H1 (cell line): ENCODE measurements at places on chromosomes 11 and 22.

DNA sequence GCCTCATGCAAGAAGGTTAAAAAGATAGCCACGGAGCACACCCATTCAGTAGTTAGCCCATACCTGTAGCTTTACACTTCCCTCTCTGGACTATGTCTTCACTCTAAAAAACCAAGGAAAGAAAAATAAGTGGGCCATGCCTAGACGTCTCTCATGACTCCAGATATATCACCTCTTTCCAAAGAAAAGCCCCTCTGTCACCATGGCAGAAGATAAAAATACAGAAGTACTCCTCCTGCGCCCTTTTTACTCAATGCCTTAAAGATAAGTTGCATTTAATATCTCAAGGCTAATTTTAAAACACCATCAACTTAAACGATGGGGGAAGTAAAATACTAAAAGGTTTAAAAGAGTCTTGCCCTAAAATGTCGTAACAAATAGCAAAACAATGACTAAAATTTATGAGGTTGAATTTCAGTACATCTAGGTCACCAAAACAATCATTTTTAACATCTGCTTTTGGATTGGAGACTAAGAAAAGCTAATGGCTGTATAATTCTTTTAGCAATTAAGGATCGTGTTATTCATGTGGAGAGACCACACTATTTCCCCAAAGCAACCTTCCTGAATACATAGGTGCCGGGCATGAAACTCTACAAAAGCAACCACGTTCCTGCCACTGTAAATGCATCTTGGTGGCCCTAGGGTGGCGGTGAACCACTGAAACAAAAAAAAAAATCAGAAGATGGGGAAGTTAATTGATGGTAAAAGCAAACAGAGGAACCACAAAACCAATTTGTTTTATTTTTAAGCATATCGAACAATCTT lies 46.0 kb downstream of the CELF1 start:
- DNase-seq: no peak

GRCh38 chr11:85768473-85769146 lies 42.3 kb downstream of the SYTL2 start:
- DNase-seq: no peak

GRCh38 chr11:48164836-48165235 lies 51.8 kb upstream of the OR4B1 start:
- DNase-seq: no peak

GRCh38 chr11:121389651-121390050 lies 62.5 kb upstream of the SORL1 start:
- DNase-seq: no peak

DNA sequence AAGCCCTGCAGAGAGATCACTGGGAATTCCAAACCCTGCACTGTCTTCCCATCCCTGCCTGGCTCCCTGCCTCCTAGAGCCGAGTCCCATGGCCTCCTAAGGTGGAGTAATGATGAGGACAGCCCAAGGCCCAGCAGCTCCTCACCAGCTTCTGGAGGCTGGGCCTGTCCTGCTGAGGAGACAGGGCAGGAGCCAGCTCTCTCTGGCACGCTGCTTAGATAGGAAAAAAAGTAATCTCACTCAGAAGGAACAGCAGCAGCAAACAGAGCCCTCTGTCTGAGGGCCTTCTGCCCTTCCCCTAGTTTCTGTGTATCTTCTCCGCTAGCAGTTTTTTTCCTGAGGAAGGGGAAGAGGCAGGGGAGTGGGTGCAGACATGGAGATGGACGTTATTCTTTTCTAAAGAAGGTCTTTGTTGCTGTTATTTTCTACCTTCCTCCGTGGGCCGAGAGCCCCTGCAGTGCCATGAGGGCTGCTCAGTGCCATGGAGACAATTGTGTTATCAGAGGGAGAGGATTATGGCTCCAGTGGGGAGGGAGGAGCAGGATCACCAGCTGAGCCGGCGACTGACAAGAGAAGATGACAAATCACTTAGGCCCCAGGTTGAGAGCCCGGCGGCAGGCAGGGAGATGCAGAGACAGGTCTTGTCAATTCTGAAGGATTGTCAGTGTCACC lies 315.3 kb downstream of the BUD13 start:
- no peak for DNase-seq
